ENCODE measurements at places on chromosomes 6 and 20.

DNA sequence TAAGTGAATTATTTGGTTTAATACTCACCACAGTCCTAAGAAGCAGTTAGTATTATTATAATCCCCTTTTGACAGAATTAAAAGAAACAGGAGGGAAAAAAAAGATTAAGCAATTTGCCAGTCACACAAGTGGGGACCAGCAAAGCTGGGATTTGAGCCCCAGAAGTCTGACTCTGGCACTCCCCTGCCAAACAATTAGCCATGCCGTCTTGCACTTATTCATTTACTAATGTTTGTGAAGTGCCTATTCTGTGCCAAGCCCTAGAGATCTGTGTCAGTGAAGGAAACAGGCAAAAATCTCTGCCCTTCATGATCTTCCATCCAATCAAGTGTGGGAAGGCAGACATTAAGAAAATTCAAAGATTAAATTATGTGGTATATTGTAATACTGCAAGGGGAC lies 126.0 kb upstream of the TOP1 start:
- no peak for DNase-seq

GRCh38 chr6:17589406-17590096 lies 10.6 kb upstream of the FAM8A1 start:
- DNase-seq: no peak

- no peak for DNase-seq
Measured at GRCh38 chr6:56293781-56294180, 46.4 kb upstream of the COL21A1 start.

- no peak for DNase-seq
Measured at GRCh38 chr6:148288541-148288940, 54.1 kb upstream of the SASH1 start.

DNA sequence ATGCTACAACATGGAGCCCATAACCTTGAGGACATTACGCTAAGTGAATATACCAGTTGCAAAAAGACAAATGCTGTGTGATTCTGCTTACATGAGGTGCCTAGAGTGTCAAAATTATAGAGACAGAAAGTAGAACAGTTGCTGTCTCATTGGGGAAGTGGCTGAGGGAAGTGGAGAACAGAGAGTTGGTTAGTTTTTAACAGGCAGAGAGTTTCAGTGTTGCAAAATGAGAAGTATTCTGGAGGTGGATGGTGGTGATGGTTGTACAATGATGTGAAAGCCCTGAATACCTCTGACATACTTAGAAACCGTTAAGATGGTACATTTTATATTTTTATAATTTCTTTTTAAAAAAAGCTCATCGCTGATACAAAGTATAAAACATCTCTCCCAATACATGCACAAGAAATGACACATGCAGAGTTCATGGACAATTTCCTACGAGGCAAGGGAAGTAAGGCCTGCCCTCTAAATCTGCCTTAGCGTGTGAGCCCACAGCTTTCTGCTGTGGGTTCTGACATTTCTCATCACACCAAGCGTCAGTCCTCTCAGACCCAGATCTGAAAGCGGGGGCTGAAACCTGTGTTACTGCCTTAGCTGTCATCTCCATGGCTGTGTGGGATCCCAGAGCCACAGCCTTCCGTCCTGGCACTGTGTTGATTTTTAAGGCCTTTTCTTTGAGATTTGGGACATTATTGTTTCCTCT lies 126.0 kb downstream of the RNASET2 start:
- DNase-seq: peak; percentile 42

DNA sequence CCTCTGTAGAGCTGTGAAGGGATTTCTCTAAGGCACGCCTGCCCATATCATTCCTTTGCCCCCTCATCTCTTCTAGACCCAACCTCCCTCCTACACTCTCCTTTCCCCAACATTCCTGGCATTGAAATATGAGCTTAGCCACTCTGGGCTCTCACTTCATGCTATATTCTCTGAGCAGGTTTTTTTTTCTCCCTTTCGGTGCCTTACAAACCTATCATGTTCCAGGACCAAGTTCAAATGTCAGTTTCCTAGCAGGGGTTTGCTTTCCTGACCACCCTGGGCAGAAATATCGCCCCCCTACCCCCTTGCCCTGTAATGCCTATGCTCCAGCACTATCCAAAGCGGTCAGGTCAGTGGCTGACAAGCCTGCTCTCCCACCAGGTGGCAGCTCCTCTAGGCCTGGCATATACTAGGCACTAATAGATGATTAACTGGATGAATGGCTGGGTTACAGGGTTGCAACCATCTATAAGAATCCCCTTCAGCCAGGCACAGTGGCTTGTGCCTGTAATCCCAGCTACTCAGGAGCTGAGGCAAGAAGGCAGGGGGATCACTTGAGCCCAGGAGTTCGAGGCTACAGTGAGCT lies 25.7 kb upstream of the AAR2 start:
- DNase-seq: no peak
